ENCODE measurements at places on chromosomes 4 and X.

DNA sequence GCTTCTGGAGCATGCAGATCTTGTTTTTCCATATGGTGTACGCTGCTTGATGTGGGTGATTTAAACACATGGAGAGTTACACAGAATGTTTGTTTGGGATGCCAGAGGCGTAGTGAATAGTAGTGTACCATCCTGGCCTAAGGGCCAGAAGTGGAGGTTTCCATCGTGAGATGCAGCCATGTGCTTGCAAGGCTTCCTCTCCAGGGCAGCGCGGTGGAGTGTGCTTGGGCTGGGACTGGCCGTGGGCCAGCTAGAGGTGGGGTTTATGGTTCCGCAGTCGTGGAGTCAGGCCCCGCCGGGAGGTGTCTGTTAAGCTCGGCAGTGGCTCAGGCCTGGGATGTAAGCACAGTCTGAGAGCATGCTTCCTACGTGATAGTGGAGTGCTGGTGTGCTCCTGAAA, 14.0 kb downstream of the STOX2 start:
- no peak for DNase-seq

DNA sequence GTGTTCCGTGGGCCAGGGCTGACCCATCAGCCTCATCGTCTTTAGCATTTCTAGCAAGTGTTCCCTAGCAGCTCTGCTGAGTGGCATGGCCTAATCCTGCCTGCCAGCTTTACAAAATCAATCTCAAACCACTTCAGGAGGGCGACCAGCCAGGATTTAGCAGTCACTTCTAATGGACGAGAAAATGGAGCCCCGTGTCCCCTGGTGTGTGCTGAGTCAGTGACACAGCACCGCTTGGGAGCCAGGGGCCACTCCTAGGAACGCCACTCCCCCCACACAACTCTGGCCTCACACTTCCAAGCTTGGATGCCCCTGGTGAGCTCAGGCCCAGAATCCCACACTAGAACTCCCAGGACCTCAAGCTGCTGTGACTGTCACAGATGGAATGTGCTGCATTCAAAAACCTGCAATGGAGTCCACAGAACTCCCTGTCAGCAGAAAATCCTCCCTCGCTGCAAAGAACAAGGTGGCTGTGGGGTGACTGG, 311.2 kb upstream of the GATB start:
- DNase-seq = no peak

DNA sequence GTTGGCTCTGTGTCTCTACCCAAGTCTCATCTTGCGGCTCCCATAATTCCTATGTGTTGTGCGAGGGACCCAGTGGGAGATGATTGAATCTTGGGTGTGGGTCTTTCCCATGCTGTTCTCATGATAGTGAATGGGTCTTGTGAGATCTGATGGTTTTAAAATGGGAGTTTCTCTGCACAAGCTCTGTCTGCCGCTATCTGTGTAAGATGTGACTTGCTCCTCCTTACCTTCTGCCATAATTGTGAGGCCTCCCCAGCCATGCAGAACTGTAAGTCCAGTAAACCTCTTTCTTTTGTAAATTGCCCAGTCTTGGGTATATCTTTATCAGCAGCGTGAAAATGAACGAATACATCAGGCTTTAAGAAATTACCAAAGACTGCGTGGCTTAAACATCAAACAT, 31.2 kb downstream of the STIM2 start:
- no peak for DNase-seq

- DNase-seq = no peak
These were observed 40.8 kb downstream of the CLCN4 start for GRCh38 chrX:10197279-10198210.

DNA sequence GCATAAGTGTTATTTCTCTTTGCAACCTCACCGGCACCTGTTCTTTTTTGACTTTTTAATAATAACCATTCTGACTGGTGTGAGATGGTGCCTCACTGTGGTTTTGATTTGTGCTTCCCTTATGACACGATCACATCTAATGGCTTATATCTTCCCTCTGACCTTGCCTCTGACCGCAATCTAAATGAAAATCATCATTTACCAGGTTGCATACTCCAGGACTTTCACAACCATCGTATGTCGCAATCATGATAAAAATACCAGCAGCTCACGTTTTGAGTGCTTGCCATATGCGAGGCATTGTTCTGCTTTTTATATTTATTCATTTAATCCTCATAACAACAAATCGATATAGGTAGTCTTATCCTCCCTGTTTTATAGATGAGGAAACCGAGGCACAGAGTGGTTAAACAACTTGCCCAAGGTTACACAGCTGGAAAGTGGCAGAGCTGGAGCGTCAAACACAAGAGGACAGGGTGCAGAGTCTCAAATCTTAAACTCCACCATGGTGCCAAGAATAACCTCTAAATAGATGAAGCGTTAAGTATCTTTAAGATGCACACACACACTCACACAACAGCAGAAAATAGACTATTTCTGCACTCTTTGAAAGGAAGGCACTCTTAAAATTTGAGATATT, 102.2 kb downstream of the SEL1L3 start:
- no peak for DNase-seq

- no peak for DNase-seq
These were observed 94.0 kb upstream of the DKK2 start for GRCh38 chr4:107130157-107130556.

- DNase-seq = no peak
These were observed 671 bp downstream of the HPF1 start for GRCh38 chr4:169756971-169757574.

DNA sequence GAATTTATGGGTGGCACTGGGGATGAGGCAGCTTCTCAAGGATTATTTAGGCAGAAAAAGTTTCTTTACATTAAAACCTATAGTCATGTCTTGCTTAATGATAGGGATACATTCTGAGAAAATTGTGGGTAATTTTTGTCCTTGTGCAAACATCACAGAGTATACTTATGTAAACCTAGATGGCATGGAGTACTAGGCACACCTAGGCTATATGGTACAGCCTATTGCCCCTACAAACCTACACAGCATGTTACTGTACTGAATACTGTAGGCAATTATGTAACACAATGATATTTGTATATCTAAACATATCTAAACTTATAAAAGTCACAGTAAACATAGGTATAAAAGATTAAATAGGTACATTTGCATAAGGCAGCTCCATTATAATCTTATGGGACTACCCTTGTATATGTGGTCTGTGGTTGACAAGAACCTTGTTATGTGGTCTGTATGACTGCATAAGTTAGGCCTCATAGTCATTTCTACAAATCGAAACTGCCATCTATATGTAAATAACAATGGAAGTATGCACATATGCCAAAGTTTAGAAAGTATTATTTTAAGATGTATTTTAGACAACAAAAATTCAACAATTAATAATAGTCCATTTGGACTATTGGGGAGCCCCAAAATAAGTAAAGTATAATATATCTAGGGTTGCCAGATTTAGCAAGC, 87.3 kb downstream of the CFAP299 start:
- no peak for DNase-seq

DNA sequence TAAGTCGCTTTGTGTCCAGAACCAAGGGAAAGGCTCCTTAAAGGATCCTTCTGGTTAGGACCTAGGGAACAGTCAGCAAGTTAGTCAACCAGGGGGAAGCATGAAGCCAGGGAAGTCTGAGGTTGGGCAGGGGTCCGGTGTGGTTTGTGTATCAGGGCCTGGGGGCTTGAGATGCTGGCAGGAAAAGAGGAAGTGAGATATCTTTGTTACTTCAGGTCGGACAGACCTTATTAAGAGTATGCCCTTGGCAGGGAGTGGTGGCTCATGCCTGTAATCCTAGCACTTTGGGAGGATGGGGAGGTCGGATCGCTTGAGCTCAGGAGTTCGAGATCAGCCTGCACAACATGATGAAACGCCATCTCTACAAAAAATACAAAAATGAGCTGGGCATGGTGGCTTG, 52.3 kb upstream of the TRPC5OS start:
- DNase-seq = no peak

- DNase-seq = no peak
These were observed 11.1 kb upstream of the NAT8L start for GRCh38 chr4:2047781-2048581.

GRCh38 chr4:182257503-182257902, 14.3 kb downstream of the TENM3 start:
- no peak for DNase-seq

- no peak for DNase-seq
These were observed 356.1 kb downstream of the HNRNPD start for GRCh38 chr4:82017680-82018079.

GRCh38 chrX:44314808-44315207, 28.7 kb downstream of the EFHC2 start:
- DNase-seq = no peak

DNA sequence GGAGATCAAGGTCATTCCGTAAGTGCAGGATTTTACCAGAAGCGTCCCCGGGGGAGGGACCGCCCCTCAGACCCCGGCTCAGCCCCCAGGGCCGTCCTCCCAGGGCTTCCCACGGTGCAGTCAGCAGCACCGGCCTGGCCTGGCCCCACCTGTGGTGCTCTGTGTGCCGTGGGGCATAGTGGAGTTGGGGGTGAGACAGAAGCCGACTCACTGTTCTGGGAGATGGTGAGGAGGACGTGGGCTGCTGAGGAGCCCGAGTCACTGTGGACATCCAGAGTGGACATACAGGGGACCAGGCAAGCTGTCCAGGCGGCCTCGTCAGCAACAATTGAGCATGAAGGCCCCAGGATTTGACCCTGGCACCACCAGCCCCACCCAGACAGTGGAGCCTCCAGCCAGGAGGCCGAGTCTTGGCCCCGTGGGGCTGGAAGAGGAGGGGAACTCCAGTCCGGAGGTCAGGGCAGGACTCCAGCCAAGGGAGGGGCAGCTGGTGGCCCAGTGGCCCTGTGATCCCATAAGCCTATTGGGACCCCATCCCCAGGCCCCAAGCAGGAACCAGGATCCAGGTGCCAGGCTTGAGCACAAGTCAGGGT, 19.1 kb downstream of the ATP5ME start:
- no peak for DNase-seq

DNA sequence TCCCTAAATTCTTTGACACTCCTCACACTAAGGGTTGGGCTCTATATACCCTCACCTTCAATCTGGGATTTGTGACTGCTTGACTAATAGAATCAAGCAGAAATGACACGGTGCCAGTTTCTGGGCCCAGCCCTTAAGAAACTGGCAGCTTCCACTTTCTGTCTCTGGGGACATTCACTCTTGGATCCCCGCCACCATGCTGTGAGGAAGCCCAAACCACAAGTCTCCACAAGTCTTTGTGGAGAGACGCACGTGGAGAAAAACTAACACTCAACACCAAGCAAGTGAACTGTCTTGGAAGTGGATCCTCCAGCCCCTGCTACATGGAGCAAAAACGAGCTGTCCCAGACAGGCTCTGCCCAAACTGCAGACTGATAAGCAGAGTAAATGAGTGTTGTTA, 1.1 kb upstream of the EDNRA start:
- DNase-seq = no peak

- no peak for DNase-seq
These were observed 33.5 kb upstream of the STOX2 start for GRCh38 chr4:183871581-183871980.

DNA sequence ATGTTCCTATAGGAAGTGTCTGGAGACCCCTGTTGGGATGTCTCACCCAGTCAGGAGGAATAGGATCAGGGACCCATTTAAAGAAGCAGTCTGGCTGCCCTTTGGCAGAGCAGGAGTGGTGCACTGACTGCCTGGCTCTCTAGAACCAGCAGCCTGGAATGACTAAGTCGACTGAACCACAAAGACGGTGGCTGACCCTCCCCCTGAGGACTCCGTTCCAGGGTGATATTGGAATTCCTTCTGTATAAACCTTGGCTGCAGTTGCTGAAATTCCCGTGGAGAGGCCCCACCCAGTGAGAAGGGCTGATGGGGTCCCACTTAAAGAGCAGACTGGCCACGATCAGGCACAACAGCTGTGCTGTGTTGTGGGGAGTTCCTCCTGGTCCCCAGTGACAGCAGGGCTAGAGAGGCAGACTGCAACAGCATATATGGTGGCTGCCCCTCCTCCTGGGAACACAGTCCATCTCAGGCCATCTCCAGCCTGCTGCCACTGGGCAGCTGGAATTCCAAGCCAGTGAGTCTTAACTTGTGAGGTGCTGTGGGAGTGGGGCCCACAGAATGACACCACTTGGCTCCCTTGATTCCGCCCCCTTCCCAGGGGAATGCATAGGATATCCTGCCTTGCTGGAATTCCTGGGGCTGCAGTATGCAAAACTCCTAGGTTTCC, 41.8 kb upstream of the RLIM start:
- DNase-seq = no peak

- DNase-seq = no peak
These were observed 930 bp downstream of the ZNF718 start for GRCh38 chr4:125091-125771.

- no peak for DNase-seq
These were observed 4.5 kb upstream of the GBA3 start for GRCh38 chr4:22688236-22688635.

- DNase-seq = no peak
These were observed 5.6 kb downstream of the GAK start for GRCh38 chr4:926538-926937.

GRCh38 chrX:79146640-79147390, 2.3 kb downstream of the GPR174 start:
- no peak for DNase-seq

- no peak for DNase-seq
These were observed 1.4 kb downstream of the GRIPAP1 start for GRCh38 chrX:49000636-49001035.

GRCh38 chr4:94177822-94178221, 29.8 kb upstream of the SMARCAD1 start:
- no peak for DNase-seq

DNA sequence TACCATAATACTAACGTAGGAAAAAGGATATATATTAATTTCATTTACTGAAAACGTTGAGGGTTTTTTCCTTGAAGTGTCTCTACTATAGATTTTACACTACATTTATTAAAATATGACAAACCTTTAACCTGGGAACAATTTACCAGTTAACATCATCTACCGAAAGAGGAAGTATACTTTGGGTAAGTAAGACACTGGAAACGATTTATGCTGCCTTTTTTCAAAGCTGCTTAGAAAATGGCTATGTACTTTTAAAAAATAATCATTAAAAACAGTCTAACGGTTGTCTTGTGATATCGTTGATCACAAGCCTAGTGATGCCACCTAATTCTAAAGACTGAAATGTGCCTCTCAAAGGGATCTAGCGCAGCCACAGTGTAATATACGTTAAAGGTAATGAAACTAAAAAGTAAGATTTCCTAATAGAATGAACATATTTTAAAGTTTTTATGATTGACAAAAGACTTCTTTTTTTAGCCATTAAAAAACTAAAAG, 50.4 kb downstream of the STX18 start:
- DNase-seq = no peak

DNA sequence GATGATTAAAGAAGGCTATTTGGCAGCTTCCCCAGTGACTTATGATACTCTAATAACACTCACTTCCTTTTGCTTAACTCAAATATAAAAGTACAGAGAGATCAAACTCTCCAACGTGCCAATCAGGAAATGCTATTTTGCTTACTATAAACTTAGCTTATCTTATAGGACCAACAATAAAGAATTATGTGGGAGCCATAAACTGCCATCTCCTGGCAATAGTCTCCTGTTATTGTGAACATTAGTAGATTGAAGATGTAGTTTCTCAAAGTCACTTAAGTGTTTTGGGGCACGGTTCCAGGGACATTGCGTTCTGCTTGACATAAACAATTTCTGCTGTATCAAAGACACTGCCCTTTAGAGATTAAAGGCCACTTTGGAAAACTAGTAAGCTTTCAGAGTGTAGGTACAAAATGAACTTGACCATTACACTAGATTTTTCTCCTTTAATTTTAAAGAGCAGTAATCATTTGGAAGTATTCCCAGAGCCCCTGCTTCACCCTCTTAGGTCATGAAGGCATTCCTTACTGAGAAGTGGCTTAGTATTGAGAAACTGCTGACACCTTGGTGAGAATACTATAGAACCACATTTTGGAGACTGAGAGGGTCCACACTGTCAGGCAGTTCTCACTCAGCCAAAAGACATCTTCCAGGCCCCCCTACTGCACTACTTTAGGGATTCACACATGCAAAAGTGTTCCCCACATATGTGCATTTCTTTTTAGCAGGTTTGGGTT, 51.9 kb downstream of the MAOA start:
- DNase-seq = no peak

Data from NCI-H187 (cell line).